ENCODE measurements at places on chromosomes 3 and 15. TPM values are rescaled to one million over a fixed set of nuclear protein-coding genes. Genes with fewer than 3 reads are reported as not detected.
A peak's percentile ranks its signal among the peaks of the same experiment; 100 is the strongest.

Gene SERPINI2
- not detected for total RNA-seq

DNA sequence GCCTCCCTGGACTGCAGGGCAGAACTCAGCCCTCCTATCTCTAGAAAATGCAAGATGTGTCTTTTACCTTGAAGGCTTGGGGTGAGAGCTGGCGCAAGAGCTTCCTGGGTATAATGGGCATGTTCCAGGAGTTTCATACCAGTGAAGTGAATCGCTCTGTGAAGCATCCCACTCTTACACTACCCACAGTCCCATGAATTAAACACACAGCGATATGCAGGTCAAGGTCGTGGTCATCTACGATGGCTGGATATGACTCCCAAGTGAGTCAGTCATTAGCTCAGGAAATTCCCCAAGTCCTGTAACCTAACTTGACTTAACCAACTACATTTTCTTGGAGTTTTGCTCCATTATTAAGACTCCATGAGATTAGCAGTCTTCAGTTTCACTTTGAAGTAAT, 439.7 kb downstream of the NTRK3 start:
- no peak for DNase-seq

DNA sequence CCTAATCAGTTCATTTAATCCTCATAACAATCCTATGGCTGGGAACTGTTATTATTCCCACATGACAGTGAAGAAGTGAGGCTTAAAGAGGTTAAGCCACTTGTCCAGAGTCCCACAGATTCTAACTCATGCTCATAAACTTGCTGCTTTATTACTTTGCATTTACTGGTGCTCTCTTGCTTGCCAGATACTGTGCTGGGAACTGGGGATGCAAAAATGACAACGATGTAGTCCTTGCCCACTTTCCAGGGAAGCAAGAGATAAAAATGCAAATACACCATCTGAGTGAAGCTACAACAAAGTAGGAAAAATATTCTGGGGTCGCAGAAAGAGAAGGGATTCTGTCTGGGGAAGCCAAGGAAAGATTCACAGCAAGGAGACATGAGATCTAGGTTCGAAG, 335.0 kb downstream of the VPS13C start:
- DNase-seq: no peak

GRCh38 chr3:191263365-191263764, 64.3 kb downstream of the OSTN start:
- DNase-seq: no peak

Gene IL16
- total RNA-seq: 57.6 TPM

Gene RTP1
- not detected for total RNA-seq

GRCh38 chr3:66407611-66408218, 93.1 kb downstream of the LRIG1 start:
- peak; percentile 74 for DNase-seq

DNA sequence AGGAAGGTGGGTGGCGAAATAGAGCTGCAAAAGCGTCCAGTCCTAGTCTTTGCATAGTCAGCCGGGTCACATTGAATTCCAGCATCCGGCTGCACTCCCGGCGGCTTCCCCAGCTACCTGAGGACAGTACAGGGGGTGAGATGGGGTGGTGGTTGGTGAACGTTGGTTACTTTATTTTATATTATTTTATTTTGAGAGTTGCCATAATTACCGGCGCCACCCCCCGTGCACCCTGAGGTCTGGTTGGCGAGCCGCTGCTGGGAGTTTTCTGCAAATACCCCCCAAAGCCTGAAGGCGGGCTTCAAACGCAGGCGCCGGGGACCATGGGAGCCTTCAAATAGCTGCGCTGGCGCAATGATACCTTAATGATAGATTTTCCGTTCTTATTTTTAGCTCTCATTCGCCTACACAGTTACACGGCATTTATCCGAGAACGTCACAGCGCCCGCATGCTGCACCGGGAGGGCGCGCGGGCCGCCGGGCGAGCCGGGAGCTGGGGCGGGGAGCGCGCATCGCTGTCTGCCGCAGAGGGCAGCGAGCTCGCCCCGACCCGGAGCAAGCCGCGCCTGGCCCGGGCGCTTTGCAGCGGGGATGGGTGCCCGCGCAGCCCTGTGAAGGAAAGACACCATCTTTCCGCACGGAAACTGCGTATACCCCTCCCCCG, 756 bp upstream of the RASGRF1 start:
- DNase-seq: no peak

Gene ATP11B
- 57.1 TPM for total RNA-seq

Gene GABRR3
- total RNA-seq: not detected

GRCh38 chr3:119352863-119353527, 58.8 kb downstream of the ARHGAP31 start:
- no peak for DNase-seq

GRCh38 chr15:69920221-69920620, 177.5 kb downstream of the TLE3 start:
- no peak for DNase-seq

- DNase-seq: no peak
Measured at GRCh38 chr3:127658234-127658633, 14.5 kb upstream of the ABTB1 start.

DNA sequence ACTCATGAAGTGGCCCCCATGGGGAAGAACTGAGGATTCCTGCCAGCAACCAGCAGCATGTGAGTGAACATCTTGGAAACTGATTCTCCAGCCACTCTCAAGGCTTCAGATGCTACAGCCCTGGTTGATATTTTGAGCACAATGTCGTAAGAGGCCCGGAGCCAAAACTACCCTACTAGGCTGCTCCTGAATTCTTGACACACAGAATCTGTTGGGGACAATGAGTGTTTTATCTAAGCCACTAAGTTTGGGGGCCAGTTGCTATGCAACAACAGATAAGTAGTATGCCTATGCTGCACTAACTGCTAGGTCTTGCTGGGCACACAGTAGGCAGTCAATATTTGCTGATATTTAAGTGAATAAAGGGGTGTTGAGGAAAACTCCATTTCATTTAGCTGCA, 89.9 kb upstream of the CHL1 start:
- no peak for DNase-seq
